ENCODE measurements at places on chromosomes 6 and 20. TPM values are rescaled to one million over a fixed set of nuclear protein-coding genes. Genes with fewer than 3 reads are reported as not detected.

DNA sequence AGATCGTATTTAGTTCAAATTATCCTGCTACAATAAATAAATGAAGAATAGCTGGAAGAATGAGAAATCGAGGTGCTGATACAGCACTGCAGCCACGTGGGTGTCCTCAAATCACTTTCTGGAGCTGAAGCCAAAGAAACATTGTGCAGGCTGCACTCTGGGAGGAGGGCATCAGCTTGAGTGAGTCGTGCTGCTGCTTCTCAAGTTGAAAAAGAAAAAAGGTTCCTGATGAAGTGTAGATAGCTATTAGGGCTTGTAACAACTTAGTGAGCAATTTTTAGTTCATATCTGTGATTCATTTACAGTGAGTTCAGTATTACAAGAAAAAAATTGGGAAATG, 40.5 kb downstream of the DSE start:
- no peak for DNase-seq

- DNase-seq: no peak
Measured at GRCh38 chr6:34267746-34268145, 18.9 kb upstream of the SMIM29 start.

DNA sequence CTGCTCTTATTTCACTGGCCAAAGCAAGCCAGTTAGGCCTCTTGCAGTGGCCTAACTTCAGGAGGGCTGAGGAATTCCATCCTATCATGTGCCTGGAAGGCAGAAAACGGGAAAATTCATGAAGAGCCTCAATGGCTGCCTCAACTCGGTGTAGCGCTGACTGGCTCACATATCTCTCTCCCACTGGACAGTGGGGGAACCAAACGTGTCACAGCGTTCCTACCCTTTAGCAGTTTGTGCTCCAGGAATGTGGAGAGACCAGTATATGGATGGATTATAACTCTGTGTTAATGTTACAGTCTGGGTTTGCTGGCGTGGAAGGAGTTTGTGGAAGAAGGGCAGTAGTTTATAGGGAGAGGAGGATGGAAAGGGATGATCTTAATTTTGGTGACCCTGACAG, 11.8 kb upstream of the C2 start:
- no peak for DNase-seq

DNA sequence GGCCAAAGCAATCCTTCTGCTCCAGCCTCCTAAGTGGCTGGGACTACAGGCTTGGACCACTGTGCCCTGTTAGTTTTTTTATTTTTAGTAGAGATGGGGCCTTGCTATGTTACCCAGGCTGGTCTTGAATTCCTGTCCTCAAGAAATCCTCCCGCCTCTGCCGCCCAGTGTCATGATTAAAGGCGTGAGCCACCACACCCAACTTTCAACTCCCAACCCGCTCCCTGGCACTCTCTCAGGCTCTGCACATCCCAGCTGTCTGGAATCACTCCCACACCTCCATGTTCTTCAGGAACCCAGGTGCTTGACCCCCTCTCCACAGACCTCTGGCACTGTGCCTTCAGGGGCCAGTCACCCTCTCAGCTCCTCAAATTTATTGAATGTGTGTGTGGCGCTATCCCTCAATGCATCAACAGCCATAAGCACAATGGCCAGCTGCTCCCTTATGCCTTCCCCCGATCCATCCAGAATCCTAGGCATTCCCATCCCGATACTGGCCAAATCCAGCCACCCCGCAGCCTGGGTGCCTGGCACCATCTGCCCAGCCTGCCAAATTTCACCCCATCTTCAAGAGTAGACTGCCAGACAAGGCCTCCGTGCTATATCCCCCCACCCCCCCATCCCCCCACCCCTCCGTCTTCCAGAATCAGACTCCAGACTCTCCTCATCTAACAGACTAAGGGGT, 647 bp upstream of the POU5F1 start:
- DNase-seq: no peak

DNA sequence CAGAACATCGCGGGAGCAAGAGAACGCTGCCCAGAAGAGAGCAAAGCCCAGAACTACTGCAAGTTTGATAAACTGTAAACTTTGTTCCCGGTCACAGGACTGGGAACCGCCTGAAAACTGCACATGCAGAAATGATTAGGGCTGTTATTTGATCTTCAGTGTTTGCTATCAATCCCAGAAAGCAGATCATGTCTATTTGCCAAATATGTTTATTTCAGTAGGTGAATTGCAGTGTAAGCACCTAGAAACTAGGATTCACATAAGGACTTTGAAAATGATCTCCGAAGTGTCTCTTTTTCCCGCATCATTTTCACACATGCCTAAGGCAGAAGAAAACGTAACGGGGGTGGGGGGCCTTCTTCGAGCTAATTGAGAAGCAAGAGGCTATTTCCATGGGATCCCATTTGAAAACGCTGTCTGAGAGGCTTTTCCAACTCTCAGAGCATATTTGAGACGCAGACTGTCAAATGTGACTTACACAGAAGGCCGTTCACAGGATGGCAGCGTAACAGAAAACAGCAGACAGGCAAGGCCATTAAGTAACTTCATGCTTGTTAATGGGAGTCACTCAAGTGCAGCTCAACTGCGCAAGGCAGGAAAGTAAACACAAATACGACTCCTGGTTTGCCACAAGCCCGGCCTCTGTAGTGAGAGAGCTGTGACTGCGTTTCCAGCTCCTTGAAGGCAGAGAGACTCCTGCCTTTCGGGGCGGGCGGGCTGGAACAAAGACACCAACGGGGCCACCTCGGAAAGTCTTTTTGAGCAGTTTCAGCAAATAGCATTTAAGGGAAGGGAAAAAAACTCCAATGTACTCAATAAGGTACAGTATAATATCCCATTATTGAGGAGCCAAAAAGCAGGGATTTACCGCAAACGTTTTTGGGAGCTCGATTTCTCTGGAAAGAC, 144.7 kb upstream of the ZNF217 start:
- peak; percentile 86 for DNase-seq

DNA sequence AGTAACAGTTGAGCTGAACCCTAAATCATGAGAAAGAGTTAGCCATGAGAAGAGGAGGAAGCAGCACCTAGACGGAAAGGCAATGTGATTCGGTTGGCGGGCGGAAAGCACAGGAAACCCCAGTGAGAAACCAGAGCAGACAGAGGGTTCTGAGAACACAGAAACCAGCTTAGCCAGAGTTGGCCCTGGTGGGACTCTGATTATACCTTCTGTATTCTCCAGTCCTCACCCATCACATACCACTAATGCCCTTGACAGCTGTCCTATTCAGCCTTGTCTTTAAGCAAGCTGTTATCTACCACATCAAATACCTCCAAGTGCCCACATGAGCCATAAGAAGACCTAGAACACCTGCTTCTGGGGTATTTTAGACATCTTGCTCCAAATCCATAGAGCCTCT, 58.9 kb upstream of the LRRC1 start:
- no peak for DNase-seq

DNA sequence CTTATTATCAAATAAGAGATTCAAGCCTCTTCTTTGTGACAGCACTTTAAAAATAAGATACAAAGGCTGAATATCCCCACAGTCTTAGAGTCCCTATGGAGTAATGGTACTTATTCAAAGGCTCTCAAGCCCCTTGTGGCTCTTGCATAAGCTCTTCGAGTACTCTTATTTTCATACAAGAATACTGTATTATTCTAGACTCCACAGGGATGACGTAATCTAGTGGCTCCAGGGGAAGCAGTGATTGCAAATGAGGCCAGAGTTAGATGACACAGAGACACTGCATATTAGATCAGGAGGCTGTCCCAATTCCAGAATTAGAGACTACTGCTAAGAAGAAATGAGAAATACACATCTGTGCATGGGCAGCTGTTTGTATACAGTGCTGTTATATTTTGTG, 1195.9 kb upstream of the MAP3K7 start:
- no peak for DNase-seq

- no peak for DNase-seq
Measured at GRCh38 chr6:109503327-109504224, 20.6 kb upstream of the ZBTB24 start.

- DNase-seq: no peak
Measured at GRCh38 chr6:78909391-78909790, 42.0 kb downstream of the IRAK1BP1 start.

GRCh38 chr6:34518669-34519365, 37.3 kb downstream of the SPDEF start:
- DNase-seq: no peak

GRCh38 chr20:24649787-24650490, 180.5 kb downstream of the SYNDIG1 start:
- DNase-seq: no peak

DNA sequence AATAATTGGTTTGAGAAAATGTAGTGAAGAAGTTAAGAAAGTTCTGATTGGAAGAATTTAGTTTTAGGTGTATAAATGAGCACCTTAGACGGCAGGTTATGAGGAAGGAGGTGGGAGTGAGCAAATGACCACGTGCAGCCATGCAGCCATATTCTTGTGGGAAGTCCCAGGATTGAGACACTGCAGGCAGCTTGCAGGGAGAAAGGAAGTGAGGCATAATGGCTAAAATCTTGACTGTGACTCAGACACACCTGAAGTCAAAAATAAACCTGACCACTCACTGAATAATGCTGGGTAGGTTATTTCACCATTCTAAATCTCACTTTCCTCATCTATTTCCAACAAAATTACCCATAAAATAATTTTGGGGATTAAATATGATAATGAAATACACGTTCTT, 16.6 kb downstream of the DSE start:
- DNase-seq: no peak

- no peak for DNase-seq
Measured at GRCh38 chr6:37952027-37952426, 132.5 kb downstream of the ZFAND3 start.

GRCh38 chr6:95321126-95321525, 256.2 kb upstream of the MANEA start:
- no peak for DNase-seq

GRCh38 chr6:85756982-85757381, 114.3 kb upstream of the SYNCRIP start:
- DNase-seq: no peak

Gene SLC17A1
- total RNA-seq: not detected

Gene PIM1
- total RNA-seq: 157 TPM

Gene PTCRA
- total RNA-seq: not detected

Gene TRIM31
- 0.29 TPM for total RNA-seq

Gene CDH4
- total RNA-seq: 0.71 TPM
